Nucleus accumbens (tissue), 56 donors: ENCODE measurements at places on chromosomes 3 and 15.

DNA sequence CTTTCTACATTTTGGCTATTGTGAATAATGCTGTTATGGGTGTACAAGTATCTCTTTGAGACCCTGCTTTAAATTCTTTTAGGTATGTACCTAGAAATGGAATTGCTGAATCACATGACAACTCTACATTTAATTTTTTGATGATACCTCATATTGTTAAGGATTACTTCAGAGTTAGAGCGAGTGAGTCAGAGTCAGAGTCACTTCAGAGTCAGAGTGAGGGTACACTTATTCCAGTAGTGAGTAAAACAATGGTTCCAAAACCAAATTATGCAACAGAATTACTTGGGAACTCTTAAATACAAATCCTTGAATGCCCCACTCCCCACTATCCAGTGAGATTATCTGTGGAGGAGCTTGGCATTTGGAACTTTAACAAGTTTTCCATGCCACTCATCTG, 50.3 kb upstream of the SNRK start:
- no peak for DNase-seq

DNA sequence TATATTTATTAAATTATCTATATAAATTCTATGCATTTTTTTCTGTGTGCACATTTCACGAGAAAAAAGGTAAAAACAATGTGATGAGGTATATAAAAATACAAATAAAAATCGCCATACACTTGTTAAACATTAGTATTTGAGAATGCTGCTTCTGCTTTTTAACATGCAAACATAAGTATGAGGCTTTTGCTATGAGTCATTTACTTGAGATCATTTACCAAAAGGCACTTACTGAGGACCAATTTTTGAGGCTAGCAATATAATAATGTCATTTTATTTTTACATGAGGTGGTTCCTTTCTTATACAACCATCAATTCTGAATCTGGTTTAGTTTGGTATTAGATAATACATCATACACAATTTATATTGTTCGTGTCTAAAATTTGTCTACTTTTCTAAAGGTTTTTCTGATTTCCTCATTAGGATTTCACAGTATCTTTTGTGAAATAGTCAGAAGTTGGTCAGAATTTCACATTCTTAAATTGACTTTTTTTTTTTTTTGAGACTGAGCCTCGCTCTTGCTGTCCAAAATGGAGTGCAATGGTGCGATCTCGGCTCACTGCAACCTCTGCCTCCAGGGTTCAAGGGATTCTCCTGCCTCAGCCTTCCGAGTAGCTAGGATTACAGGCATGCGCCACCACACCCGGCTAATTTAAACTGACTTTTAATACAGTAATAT, 25.6 kb downstream of the DCUN1D1 start:
- no peak for DNase-seq

DNA sequence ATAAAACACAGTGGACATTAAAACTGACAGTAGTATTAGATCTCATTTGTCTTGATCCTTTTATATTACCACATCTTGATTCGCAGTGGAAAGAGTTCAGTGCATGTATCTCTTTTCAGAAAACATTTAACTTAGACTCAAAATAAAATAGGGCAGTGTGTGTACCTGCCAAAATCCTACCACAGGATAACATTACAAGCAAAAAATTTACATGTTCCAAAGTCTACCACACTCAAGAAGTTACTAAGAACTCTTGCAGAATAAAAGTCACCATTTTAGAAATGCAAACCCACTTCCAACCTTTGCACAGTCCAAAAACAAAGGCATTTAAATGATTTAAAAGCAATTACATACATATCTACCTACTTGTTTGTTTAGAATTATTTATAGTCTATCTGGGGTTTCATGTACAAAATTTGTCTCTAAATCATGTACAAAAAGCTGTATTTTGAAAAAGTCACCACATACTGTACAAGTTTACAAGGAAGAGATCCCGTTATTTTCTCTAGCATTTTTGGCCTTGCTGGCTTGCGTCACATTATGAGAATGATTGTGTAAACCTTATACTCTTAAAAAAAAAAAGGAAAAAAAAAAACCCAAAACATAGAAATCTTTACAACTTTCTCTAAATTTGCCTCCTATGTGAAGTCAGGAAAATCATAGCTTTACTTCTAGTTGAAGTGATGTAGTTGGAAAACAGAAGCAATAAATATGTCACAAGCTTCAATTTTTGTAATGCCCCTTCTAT, 153.8 kb downstream of the ADAM10 start:
- DNase-seq = no peak

- no peak for DNase-seq
Measured at GRCh38 chr3:9349321-9350117, 13.3 kb upstream of the THUMPD3 start.

DNA sequence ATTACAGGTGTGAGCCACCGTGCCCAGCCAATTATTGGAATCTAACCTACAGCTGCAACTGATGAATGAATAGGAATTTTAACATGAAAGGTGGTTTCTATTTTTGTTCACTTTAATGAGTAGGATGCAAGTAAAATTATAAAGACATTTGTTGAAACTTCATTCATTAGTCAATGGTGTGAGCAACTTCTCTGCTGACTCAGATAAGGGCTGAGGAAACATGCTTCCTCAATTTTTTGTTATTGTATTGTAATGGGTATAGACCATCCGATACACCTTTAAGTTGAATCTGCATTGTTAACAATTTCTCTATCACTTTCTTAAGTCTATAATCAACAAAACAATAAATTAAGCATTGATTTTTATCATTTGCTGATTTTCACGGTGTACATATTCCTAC, 127.8 kb downstream of the STAG1 start:
- no peak for DNase-seq

- DNase-seq = no peak
Measured at GRCh38 chr3:178561239-178561638, 25.0 kb downstream of the KCNMB2 start.

DNA sequence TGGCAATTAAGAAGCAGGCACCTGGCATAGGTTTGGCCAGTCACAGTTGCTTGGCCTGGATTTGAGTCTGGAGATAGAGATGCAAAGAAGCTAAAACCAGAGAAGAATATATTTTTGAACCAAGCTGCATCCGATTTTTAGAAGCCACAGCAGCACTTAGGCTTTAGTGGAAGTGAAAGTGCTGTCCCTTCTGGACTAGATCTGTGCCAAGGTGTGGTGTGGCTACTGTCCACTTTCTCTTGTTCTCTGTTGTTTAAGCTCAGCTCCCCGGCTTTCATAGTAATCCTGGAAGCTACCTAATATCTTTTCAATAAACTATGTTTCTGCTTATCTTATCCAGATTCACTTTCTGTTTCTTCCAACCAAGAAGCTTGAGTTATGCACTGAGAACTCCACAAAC, 183.4 kb upstream of the THRB start:
- DNase-seq = no peak

- no peak for DNase-seq
Measured at GRCh38 chr15:59340325-59340724, 32.3 kb downstream of the MYO1E start.

DNA sequence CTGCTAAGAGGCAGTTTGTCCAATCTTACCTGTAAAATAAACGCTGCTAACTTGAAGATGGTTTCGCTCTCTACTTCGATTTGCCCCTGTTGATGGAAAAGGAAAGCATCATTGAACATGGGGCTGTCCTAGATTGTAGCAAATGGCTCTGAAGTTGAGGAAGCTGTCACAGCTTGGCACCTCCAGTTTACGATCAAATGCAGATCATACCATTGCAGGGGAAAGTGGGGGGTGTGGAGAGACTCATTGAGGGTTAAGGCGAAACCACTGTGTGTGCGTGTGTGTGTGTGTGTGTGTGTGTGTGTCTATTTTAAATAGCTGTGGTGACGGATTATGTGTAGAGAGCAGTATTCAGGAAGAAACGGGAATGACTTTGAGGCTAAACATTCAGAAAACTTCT, 127.6 kb upstream of the LMOD3 start:
- DNase-seq = peak; percentile 14

- DNase-seq = no peak
Measured at GRCh38 chr15:68528626-68529290, 50.0 kb upstream of the CORO2B start.

GRCh38 chr3:12097971-12098370, 60.7 kb downstream of the TIMP4 start:
- no peak for DNase-seq

GRCh38 chr3:61997101-61997500, 376.2 kb downstream of the FEZF2 start:
- no peak for DNase-seq

GRCh38 chr3:118544458-118544857, 490.2 kb downstream of the IGSF11 start:
- DNase-seq = no peak

GRCh38 chr15:35181538-35181937, 96.4 kb upstream of the NANOGP8 start:
- no peak for DNase-seq

- DNase-seq = no peak
Measured at GRCh38 chr3:11238880-11239279, 33.3 kb upstream of the ATG7 start.

DNA sequence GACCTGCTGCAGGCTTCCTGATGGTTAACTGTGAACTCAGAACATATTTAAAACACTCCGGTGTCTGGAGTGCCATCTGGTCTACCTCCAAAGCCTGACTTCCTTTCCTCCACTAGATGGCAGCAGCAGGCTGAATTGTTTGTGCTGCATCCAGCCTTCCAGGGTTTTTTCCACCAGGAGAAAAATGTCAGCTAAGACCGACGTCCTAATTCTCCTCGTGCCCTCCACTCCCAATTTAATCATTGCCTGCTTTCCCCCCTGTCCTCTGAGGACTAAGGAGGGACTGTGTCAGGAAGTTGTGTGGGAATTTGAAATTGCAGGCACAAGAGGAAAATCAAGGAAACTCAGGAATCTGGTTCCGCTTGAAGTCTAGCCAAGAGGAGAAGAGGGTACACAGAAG, 165.2 kb upstream of the UMPS start:
- peak; percentile 29 for DNase-seq

DNA sequence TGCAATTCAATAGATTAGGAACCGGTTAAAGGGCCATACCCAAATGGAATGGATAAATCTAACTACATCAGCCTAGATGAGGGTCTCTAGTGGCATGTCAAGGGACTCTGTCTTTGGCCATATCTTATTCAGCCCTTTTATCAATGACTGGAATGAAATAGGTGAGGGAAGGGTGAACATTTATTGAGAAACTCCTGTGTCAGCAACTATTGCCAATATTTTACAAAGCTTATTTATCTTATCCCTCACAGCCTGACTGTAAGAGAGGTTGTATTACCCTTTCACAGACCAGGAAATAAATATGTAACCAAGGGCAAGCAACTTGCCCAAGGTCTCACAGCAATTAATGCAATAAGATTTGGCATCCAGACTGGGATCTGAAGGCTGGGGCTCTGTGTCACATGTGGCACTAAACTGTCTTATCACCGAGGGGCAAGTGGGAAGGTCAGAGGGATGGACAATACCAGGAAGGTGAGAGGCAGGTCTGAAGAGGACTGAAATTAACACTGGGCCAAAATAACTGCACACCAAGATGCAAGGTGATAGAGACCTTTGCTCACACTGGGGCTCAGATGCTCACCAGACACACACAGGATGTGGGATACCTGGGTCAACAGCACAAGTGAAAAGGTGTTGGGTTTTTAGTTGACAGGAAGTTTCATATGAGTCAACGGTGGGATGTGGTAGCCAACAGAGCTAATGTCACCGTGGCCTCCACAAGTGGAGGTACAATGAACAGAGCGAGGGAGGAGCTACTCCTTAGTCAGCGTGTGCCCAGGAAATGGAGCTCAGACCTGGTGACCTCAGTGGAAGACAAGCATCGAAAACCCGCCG, 261.3 kb downstream of the RPLP1 start:
- no peak for DNase-seq

- no peak for DNase-seq
Measured at GRCh38 chr3:186697510-186697909, 19.6 kb upstream of the KNG1 start.

DNA sequence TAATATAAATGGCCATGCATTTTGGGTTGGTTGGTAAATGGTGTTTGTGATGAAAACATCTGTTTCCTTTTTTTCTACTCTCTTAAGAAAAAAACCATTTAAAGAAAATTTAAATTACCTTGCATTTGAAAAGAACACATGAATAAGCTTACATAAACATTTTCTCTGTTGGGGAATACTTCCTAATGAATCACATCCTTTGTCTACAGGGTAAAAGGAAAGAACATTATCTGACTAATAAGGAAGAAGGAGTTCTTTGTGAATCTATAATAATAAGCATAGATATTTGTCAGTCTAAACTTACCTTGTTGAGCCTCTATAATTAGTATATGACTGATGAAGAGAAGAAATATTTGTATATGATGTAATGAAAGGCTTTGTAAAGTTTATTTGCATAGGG, 254.1 kb upstream of the ZNF717 start:
- no peak for DNase-seq

DNA sequence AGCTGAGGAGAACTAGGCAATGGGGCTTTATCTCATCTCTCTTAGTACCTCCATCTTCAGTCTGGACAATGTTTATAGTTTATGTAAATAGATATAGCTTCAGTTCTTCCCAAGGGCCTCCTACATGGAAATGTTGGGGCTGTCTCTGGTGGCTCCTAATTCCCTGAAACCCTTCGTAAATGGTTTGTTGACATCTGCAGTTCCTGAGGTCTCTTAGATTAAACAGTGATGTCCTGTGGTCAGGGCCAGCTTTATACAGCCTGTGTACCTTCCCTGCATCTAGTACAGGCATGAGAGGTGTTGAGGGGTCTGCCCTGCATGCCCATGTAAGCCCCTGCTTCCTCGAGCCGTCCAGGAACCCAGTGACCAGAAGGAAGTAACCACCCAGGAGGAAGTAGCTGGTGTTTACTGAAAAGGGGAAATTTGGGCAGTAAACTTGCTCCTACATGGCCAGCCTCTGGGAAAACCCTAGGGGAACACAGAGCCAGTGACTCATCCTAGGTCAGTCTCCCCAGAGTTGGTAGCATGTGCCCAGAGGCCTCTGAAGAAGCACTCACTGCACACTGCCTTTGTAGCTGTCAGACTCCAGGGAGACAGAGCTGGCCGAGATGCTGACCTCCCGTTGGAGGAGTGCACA, 4.7 kb upstream of the TBC1D2B start:
- DNase-seq = no peak

GRCh38 chr15:88803241-88803919, at the start of gene ACAN:
ACAN (plus strand) TSS chr15:88803436; CDS start chr15:88836207, 32,771 bp downstream.
- DNase-seq = no peak

DNA sequence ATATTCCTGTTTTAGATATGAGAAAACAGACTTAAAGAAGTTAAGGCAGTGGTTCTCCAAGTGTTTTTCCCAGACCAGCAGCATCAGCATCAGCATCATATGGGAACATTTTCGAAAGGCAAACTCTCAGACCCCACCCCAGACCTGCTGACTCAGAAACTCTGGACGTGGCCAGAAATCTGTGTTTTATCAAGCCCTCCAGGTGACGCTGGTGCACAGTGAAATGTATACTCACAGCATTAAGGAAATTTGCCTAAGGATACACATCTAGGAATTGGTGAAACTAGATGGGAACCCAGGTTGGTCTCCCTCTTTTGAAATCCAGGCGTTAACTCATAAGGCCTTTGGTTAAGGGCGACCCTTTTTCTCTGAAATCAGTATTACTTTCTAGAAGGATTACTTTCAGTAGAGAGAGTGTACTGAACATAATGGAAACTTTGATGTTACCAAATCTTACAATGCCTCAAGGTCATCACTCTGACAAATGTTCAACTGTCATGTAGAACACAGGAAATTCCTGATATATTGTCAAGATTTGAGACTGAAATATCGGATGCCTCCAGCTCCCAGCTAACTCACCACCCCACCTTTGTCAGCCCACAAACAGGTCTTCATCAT, 910.2 kb downstream of the ROBO1 start:
- no peak for DNase-seq
